Left renal cortex interstitium (tissue), 4 donors: ENCODE measurements at places on chromosomes 5 and 9.
A peak's percentile ranks its signal among the peaks of the same experiment; 100 is the strongest.

DNA sequence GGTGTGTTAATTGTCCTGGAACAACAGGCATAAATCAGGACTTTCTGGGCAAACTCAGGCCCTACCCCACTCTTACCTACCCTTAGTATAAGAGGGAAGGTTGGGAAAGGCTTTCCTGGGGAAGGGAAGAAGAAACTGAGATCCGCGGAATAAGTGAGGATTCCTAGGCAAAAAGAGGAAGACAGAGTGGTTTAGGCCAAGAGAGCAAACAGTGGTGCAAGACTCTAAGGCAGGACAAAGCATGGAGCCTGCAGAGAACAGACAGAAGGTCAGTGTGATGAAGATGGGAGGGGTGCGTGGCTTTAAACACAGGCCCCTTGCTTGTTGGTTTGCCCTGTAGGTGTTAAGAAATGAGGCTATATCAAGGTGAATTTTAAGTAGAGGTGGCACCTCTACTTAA lies 69.4 kb downstream of the TMC1 start:
- no peak for DNase-seq

DNA sequence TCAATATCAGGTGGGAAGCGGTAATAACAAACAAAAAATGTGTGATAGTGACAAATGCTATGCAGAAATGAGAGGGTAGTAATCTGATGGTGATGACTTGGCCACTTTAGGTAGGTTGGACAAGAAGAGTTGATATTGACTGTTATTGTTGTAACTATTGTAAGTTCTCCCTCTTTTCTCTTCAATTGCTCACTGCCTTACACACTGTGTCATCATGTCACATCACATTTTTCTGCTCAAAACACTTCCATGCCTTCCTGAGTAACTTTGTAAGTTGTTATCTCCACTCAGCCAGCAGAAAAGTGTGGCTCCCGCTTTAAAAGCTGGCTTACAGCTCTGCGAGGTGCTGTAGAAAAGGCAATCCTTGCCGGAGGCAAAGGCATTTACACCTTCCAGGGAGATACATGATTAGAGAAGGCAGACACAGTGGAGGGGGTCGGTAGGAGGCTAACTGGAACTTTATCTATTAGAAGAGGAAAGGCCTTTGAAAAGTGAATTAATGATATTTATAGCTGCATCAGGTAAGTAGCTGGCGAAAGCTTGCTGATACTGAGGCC lies 85.2 kb upstream of the CLINT1 start:
- DNase-seq = no peak

DNA sequence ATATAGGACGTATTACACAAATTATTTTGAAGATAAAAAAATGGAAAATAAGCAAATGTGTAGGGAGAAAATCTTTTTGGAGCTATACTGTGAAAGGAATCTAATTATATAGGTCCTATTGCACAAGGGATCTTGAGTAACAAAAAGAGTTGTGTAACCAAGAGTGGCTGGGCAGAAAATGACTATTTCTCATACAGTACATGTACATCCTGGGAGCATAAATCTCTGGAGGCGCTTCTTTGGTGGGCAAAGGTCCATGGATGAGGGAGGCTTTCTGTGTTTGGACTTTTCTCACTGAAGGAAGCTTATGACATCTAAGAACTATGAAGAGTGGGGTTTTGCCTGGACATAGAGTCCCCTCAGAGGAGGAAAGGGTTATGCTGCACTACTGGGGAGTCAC lies 29.8 kb downstream of the ANKS6 start:
- DNase-seq = no peak

DNA sequence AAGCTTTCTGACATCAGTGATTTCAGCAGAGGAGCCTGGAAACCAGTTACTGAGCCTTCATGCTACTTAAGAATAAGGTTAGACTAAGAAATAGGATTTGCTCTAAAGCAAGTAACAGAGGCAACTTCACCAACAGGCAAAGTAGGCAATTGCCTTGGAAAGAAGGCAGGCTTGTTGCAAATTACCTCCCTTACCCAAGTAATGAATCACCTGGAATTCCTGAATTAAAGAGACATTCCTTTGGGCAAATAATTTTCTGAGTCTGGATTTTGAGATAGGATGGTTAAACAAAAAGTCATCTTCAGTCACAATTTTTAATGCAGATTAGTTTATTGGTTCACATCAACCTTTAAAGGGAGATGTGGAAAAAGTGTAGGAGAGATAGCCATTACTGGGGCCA lies 92.8 kb downstream of the ITGA1 start:
- no peak for DNase-seq

DNA sequence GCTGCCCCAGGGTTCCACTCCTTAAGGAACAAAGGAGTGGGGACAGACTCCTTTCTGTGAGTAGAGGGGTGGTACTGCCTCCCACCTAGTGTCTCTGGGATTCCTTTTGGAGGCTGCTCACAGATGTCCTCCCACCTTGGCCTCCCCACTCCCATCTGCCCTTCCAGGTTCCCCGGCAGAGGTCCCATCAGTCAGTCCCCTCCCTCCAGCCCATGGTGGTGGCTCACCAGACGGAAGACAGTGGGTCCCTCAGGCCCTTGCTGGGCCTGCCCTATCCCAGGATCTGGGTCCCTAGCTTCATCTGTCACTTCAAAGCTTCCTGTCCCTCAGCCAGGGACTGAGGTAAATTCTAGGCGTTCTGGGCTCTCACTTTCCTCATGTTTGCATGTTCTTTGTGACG lies 35.6 kb upstream of the NEK6 start:
- no peak for DNase-seq

DNA sequence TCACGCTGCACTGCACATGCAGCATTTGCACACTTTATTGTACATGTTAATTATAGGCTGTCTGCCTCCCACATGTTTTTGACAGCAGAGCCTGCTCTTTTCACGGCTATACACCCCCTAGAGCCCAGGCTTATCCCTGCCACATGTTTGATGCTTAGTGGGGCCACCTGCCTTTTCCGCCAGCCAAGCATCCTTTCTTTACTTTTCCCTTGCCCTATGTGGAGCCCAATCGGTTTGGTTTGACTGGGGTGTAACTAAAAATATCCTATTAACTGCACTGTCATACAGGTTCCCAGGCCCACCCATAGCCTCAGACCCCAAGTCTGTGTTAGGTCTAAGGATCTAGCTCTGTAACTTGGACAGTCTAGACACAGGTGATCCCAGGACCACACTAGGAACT lies 18.9 kb upstream of the S1PR3 start:
- no peak for DNase-seq

- no peak for DNase-seq
Observed at GRCh38 chr5:3350781-3351180, 244.9 kb upstream of the IRX1 start.

DNA sequence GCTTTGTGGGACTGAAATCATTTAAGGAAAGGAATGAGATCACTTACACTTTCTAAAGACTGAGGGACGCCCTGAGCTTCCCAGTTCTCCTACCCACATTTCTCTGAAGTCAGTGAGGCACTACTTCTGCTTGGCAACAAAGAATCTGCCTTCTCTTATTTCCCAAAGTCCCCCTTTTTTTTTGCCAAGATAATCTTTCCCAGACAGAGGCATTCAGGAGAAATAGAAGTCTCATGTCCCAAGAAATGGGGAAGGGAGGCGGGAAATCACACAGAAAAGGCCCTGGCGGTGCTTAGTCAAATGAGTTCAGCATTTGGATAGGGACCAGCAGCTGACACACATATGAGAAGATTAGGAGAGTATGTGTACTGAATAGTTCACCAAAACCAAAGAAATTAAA lies 159.7 kb downstream of the MUSK start:
- DNase-seq = no peak

- DNase-seq = no peak
Observed at GRCh38 chr9:122389799-122390481, 19.1 kb downstream of the PTGS1 start.

DNA sequence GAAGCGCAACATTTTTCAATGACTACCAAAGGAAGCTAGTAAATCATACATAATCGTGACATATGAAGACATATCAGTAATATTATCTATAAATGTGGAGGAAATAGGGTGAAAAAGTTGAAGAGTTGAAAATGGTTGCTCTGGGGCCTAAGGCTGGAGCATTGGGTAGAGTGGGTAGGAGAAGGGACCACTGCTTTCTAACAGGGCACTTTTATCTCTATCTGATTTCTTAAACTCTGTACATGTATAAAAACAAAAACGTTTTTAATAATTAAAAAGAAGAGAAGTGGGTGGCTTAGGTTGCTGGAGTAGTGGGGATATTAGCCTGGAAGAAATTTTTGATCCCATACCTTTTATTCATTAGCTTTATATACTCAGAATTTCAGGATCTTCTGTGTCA lies 44.2 kb upstream of the ITGA1 start:
- DNase-seq = no peak

- peak; percentile 20 for DNase-seq
Observed at GRCh38 chr5:56951126-56951945, 587 bp downstream of the MIER3 start.

GRCh38 chr5:1418238-1418920 lies 26.9 kb downstream of the SLC6A3 start:
- DNase-seq = no peak

DNA sequence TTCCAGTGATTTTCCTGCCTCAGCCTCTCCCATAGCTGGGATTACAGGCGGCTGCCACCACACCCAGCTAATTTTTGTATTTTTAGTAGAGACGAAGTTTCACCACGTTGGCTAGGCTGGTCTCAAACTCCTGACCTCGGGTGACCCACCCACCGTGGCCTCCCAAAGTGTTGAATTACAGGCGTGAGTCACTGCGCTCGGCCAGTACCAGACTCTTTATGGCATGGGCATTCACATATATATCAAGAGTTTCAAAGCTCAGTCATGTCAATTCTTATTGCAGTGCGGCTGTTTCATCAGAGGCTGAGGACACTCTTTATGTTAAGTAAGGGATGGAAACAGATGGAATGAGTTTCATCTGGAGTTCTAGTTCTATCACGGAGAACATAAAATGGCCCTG lies 315.2 kb upstream of the CDH6 start:
- no peak for DNase-seq

GRCh38 chr9:128265348-128265847 lies 10.4 kb downstream of the GOLGA2 start:
- DNase-seq = no peak

- DNase-seq = no peak
Observed at GRCh38 chr5:34535944-34536623, 120.0 kb upstream of the RAI14 start.

DNA sequence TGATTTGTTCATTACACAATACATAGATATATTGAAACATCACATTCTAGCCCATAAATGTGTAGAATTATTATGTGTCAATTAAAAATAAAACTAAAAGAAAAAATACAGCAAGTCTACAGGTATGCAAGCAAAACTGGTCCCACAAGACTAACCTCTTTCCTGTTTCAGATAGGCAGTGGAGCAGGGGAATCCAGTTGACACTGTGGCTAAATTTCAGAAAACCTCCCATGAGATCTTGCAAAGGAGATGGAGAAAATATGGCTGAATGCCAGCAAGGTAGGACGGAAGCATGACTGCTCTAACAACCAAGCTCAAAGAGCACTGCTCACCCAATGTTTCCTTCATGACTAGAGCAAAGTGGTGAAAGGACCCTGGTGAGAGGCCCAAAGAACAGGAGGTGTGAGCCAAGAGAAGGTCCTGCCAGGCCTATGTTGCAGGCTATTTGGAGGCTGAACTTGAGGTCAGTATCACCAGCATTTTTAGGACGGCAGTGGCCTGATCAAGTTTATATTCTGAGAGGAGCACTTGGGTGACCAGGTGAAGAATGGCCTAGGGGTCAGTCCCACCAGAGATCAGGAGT lies 1.1 kb upstream of the SH3TC2 start:
- DNase-seq = no peak

- no peak for DNase-seq
Observed at GRCh38 chr5:82628364-82628910, 350.3 kb upstream of the RPS23 start.

DNA sequence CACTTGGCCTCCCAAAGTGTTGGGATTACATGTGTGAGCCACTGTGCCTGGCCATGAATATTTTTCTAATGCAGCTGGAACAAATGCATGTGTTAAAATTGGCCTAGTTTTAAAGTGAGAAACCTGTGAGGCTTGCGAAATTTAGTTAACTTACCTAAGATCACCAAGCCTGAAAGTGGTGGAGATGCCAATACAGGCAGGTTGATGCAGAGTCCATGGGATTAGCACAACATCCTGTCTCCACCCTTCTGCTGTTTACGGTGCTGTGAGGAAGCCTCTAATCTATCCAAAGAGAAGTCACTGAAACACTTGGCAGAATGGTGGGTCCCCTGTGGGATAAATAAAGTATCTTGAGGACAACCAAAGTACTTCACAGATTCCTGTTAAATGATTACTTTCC lies 98.2 kb downstream of the PCSK5 start:
- DNase-seq = no peak

DNA sequence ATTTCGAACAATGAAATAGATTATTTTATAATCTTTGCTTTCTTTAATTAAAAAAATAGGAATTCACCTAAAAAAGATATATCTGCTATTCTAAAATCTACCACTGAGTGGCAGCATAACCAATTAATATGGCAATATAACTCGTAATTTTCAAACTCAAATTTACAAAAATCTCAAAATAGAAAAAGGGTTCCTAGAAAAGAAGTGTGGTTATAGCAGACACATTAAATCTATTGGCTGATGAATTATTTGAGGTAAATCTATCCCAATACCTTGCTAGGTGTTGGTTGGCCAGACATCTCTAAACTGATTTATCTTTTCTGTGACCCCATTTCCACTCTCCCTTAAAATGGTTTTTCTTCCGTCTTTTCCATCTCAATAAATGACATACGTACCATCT lies 30.2 kb upstream of the NRG2 start:
- no peak for DNase-seq

GRCh38 chr9:112867275-112867991 lies 23.2 kb downstream of the SLC46A2 start:
- no peak for DNase-seq

DNA sequence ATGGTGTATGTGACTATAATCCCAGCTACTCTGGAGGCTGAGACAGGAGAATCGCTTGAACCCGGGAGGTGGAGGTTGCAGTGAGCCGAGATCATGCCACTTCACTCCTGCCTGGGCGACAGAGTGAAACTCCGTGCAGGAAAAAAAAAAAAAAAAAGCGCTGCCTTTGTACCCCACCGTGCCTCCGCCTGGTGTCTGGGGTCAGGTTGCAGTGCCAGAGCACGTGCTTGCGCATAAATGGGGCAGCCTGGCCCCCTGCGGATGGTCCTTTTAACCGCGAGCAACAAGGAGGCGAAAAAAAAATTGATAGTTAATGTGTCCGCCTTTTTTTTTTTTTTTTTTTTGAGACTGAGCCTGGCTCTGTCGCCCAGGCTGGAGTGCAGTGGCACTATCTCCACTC lies 6.3 kb upstream of the CCNB1 start:
- DNase-seq = no peak

- DNase-seq = no peak
Observed at GRCh38 chr5:58358501-58359178, 101.2 kb downstream of the PLK2 start.

GRCh38 chr5:180170810-180171567 lies 38.0 kb downstream of the RASGEF1C start:
- no peak for DNase-seq

- no peak for DNase-seq
Observed at GRCh38 chr5:149474198-149474597, 77.0 kb downstream of the CSNK1A1 start.
